ENCODE measurements at places on chromosomes 5 and 9.

- DNase-seq, result no peak
These were observed 9.5 kb downstream of the CEMIP2 start for GRCh38 chr9:71758785-71759184.

DNA sequence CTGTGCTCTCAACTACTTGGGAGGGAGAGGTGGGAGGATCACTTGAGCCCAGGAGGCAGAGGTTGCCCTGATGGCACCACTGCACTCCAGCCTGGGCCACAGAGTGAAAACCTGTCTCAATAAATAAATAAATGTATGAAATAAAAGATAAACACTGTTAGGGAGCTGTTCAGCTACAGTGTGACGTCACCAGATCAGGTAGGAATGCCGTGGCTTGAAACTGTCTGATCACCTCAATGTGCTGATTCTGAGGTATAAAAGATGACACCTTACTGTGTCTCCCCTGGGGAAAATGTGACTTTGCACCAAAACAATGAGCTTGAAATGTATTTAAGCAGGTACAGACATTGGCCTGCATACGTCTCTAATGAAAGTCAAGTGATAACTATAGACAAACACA lies 133.3 kb downstream of the ADAMTS16 start:
- no peak for DNase-seq

- no peak for DNase-seq
These were observed 142.4 kb downstream of the YIPF5 start for GRCh38 chr5:144028058-144028457.

- DNase-seq, result no peak
These were observed 291.9 kb downstream of the EDIL3 start for GRCh38 chr5:84092738-84093137.

GRCh38 chr9:134522976-134523375 lies 118.6 kb upstream of the COL5A1 start:
- DNase-seq, result no peak

- DNase-seq, result no peak
These were observed at the start of gene MAP1B for GRCh38 chr5:72107131-72107900. TSS of gene MAP1B (plus strand) at chr5:72107475. CDS start at chr5:72107532, 57 bp downstream.

DNA sequence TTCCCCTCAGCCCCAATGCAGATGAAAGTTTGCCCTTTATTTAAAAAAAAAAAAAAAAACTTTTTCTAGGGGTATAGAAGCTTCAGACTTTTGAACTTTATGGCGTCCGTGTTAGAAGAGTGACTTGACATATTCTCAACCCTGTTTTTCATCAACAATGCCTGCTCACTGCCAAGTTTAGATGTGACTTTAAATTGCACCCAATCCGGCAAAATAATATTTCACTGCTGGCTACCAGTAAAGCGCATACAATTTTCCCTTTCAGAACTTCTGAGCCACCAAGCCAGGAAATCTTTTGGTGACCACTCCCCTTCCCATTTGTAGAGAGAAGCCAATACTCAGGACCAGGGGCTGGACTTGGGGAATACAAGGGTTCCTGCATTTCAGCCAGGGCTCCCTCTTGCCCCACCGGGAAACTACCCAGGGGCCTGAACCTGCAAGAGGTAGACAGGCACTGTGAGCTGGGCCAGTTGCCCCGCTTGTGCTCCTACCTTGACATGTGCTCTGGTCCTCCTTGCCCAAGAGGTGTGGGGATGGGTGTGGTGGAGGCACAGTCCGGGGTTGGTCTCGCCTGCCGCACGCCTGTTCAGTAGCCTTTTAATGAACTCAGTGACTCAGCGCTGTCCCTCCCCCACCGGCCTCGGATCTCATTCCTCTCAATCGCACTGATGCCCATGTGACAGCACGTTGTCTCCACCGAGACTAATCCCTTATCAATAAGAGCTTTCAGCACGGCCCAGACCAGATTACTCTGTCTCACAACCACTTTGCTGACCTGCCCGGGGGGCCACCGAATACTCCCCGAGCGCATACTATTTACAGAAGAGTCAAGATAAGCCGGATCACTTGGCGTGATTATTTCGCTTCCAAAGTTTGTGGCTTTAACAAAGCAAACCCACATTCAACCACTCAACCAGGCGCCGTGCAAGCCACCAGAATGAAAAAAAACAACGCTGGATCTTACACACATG lies 226.4 kb downstream of the DCP2 start:
- no peak for DNase-seq

GRCh38 chr9:109861918-109862317 lies 81.9 kb downstream of the PALM2AKAP2 start:
- DNase-seq, result no peak

GRCh38 chr5:157745041-157745456 lies 1.5 kb downstream of the LSM11 start:
- no peak for DNase-seq

GRCh38 chr9:131593091-131593820 lies 47.9 kb downstream of the PRRT1B start:
- no peak for DNase-seq

All from stimulated activated CD4-positive, alpha-beta T cell treated with anti-CD3 and anti-CD28 coated beads, Interleukin-2, amount 100 ng/mL, for 24 hours (primary cell).